NCI-H446 (cell line): ENCODE measurements at places on chromosomes 3 and 15.

DNA sequence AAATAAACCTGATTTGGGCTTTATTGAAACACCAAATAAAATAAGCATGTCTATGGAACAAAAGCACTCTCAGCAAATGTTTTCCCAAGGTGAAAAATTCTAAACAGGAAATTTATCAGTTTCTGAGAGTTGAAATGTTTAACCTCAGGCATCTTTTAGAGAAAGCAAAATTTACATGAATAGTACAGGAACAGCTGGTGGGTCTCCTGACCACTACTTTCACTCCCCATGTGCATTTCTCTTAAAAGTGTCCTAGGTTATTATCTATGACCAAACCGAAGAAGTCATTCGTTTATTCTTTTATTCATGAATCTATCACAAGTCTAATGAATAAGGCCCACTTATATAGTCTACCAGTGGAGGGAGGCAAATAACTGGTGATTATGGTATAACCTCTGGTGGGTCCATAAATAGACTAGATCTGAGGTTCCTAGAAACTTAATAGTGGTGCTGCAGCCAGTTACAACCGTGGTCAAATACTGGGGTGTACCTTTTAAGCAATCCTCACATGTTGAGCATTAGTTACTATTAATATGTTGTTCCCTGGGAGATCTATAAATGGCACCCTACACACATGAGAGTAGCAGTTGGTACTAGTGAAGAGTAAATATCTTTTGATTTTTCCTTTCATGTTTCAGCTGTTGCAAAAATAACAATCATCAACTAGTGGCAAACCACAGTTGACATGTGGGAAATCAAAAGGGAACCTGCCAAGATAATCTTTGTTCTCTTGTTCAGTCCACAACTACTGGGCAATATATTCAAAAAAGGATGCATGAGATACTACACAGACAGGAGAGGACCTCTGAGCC is 169.3 kb upstream of the STAC start:
- DNase-seq, result no peak

GRCh38 chr3:34377961-34378360 is 579.5 kb downstream of the PDCD6IP start:
- no peak for DNase-seq

DNA sequence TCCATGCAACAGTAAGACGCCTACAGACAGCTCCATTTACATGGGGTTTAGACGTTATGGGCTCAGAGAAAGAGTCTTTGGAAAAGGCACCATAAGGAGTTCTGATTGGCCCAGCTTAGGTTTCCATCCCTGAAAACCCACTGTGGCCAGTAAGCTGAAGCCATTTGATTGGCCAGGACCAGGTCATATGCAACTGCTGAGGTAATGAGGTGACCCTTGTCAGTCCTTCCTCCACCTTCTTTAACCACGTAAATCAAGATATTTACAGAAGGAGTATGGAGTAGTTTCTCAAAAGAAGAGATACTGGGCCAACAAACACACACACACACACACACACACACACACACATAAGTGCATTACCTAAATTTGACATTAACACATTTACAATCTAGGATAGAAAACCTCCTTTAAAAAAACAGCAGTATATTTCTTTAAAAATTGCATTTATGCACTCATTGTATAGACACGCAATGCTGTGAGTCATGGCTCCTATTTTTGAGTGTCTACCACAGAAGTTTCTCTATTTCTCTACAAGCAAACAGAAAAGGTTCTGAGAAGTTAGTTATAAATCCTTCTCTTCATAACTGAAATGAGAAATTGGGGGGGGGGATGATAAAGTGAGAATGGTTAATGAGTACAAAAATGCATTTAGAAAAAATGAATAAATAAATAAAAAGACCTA is 16.3 kb upstream of the MB21D2 start:
- DNase-seq, result no peak

GRCh38 chr3:151721294-151721693 is 12.4 kb upstream of the AADACL2 start:
- DNase-seq, result no peak

DNA sequence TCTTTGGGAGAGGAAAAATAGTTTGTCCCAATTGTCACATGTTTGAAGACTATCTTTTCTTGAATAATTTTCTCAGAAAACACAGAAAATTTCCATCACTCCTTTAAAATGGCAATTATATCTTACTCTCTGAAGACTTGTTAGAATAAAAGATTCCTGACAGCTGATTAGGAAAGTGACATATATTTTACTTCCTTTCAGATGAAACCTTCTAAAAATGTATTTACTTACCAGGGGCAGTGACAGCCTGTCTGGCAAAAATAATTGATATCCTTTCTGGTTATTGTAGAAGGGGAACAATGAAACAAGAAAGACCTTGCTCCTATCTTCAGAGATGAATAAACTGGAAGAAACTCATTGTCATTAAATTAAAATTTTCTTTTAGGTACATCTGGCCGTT is 483.3 kb upstream of the GOLIM4 start:
- DNase-seq, result no peak

GRCh38 chr3:140428380-140428779 is 249.5 kb upstream of the TRIM42 start:
- DNase-seq, result no peak

DNA sequence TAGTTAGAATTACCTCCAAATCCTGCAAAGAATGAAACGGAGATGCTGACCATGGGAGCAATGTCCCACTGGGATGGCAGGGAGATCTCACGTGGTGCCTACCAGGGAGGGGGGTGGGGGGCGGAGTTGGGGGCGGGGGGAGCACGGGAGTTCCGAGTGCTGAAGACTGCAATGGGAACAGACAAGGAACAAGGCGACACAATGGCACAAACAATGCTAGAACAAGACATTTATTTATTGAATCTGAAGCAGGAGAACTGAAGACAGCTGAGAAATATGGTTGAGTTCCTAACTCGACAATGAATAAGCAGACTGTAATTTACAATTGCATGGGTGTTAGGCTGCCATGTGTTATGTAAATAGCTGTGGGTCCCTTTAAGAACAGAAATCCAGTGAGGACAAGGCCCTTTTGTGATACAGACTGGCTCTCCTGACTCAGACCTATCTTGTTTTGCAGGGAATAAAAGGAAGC is 91.2 kb downstream of the AQP9 start:
- DNase-seq, result no peak
